ENCODE measurements at places on chromosomes 12 and 14. TPM values are rescaled to one million over a fixed set of nuclear protein-coding genes. Genes with fewer than 3 reads are reported as not detected.

RBMS2 gene
- 0.30 TPM for polyA plus RNA-seq

RD3L gene
- 3.6 TPM for polyA plus RNA-seq

PTPRB gene
- polyA plus RNA-seq = 3.1 TPM

PRPH gene
- not detected for polyA plus RNA-seq
